ENCODE measurements at places on chromosomes 1 and 21. TPM values are rescaled to one million over a fixed set of nuclear protein-coding genes. Genes with fewer than 3 reads are reported as not detected.

Gene FCRL6
- not detected for polyA plus RNA-seq

Gene SPATA46
- polyA plus RNA-seq: not detected

Gene SH2D5
- 0.44 TPM for polyA plus RNA-seq

Gene DISP3
- 0.30 TPM for polyA plus RNA-seq

Gene OR10K2
- polyA plus RNA-seq: not detected

Gene PRAMEF2
- not detected for polyA plus RNA-seq

Gene ATP13A2
- polyA plus RNA-seq: 22.7 TPM

Gene NUF2
- 7.7 TPM for polyA plus RNA-seq

Gene KCNE1
- 0.28 TPM for polyA plus RNA-seq

Gene REG4
- polyA plus RNA-seq: not detected

Gene GJA9
- polyA plus RNA-seq: 0.34 TPM

Gene NBPF4
- not detected for polyA plus RNA-seq

Gene CRABP2
- polyA plus RNA-seq: 314 TPM

Gene MTARC1
- polyA plus RNA-seq: 5.7 TPM

Gene PLXNA2
- polyA plus RNA-seq: 43.8 TPM

Gene BNIPL
- polyA plus RNA-seq: 1.1 TPM

All from hindlimb muscle (tissue), 1 donor.